Mucosa of descending colon (tissue), 3 donors: ENCODE measurements at places on chromosomes 7 and 10.

- no peak for DNase-seq
Observed at GRCh38 chr7:120053390-120053961, 219.5 kb upstream of the KCND2 start.

- DNase-seq, result no peak
Observed at GRCh38 chr10:110861930-110862649, 9.6 kb upstream of the PDCD4 start.

DNA sequence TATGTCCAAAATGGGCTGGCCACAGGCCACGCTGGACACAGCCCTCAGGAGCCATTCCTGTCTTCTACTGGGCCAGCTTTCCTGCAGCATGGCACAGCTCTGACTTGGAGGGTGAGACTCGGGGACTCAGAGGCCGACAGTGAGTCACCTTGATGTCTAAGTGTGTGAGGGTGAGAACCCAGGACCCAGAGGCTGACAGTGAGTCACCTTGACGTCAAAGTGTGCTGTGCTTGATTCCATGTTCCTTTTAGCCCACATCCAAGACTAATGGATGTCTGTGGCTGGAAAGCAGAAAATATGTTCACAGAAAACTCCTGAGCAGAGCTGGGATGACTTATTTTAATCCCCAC lies 6.0 kb upstream of the FAM170B start:
- DNase-seq, result no peak

- no peak for DNase-seq
Observed at GRCh38 chr7:50356945-50357268, 52.4 kb downstream of the IKZF1 start.

GRCh38 chr7:100611983-100612729 lies at the start of gene MOSPD3:
Gene MOSPD3 (plus strand): TSS chr7:100612540. CDS start chr7:100612792, 252 bp downstream.
- peak; percentile 99 for DNase-seq

DNA sequence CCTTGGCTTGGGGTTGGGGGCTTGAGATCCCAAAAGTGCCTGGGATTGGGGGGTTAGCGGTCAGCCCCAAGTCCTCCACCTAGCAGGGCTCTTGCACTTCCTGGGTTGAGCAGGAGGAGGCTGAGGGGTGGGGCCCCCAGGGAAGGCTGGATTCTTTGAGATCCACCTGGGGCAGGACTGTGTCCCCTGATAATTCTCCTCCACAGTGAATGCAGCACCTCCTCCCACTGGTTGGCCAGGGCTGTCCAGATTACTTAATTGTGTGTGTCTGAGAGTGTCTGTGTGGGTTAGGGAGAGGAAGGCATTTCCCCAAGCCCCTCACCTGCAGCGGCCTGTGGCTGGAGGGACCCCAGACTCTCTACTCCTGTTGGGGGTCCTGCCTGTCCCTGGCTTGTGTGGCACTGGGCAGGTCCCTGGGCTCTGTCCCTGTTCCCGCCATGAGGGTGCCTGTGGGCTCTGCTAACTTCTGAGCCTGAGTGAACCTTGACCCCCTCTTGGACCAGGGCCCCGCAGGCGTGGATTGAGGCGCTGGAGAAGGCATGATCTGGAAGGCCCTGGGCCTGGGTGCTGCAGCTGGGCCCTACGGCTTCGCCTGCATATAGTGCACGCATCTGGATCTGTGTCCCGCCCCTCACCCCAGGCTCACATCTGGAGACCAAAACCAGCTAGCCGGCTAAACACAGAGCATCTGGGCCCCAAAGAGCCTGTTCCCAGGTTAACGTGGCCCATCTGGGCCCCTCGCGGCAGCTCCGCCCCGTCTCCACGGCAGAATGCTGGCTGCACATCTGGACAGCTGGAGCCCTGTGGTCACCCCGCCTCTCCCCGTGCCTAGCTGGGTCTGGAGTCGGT lies 10.4 kb downstream of the TMEM270 start:
- peak; percentile 52 for DNase-seq

DNA sequence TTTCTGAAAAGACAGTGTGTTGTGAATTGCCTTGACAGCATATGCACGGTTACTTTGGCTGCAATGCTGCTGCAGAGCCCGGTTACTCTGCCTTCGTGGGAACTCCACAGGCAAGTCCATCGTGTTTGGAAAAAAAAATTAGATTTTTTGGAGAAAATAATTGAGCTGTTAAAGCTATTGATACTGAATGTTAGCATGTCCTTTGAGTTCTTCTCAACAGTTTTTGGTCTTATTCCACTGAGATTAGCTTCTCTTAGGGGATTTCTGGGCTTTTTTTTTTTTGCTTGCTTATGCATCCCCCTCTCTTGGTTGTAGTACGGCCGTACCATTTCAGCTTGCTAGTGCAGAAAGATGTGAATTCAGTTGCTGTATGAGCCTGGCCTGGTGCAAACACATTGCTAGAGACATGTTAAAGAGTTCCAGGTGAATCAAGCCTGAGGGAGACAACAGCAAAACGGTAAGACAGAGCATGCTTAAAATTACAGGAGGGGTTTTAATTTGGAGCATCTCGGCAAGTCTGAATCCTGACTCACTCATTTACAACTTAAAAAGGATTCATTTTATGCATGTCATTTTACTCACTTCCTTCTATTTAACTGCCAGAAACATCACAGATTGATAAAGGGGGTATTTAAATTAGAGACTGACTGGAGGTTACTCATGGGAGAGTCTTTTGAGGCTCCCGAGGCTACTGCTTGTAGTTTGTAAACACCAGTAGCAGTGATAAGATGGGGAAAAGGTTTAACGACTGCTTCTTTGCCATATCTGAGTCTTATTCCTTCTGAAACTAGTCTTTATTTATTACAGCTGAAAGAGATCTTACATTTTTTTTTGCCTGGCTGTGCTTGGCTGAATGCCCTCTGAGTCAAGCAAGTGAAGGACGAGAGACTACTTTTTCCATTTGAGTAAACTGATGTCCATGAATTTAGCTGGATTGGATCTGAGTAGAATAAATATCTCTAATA lies 113.7 kb downstream of the CDK14 start:
- no peak for DNase-seq

DNA sequence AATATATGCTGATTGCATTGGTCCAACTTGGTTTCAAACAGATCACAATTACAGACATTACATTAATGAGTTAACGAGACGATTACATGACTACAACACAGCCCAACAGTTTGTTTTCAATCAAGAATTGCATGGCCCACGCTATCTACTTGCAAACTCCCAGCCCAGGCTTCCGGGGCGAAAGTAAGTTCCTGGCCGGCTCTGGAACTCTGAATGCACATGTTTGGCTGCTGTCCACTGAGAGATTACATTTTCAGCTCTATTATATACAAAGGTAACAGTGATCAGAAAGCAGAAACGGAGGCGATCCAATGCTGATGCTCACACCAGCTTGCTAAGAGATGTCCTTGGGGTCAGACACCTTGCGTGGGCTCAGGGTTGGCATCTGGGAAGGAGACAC lies 206.3 kb downstream of the FANK1 start:
- no peak for DNase-seq

GRCh38 chr10:124099604-124100003 lies 6.2 kb upstream of the CHST15 start:
- DNase-seq, result no peak

DNA sequence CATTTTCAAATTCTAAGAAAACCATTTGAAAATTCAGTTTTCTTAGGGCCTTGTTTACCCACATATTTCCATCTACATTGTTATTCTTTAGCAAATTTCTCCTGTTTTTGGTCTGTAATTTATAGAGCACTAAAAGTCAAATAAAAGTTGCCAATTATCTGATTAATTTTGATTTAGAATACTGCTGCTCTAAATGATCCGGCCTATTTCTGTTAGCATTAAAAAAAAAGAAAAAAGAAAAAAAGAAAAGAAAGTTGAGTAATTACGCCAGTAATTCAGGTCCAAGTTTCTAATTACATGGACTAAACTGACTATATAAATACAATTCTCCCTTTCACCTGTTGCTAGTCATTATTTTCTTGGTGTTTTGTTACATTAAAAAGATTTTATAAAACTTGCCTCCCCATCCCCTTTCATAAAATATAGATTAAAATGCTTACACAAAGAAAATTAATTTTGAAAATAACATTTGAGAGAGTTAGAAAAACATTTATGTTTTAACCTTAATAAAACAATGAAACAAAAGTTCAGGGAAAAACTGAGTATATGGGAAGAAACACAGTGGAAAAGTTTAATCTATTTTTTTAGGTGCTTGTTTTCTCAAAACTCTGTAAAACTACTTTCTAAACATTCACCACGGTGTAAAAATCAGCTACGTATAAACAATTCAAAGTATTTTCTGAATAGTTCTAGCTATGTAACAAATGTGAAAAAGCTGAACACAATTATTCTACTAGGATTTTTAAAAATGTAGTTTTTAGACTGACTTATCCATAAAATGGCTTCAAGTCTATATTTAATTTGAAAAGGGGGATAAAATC lies 6.8 kb upstream of the COMMD3 start:
- no peak for DNase-seq

GRCh38 chr10:110170142-110170971 lies 37.0 kb upstream of the MXI1 start:
- DNase-seq, result no peak

DNA sequence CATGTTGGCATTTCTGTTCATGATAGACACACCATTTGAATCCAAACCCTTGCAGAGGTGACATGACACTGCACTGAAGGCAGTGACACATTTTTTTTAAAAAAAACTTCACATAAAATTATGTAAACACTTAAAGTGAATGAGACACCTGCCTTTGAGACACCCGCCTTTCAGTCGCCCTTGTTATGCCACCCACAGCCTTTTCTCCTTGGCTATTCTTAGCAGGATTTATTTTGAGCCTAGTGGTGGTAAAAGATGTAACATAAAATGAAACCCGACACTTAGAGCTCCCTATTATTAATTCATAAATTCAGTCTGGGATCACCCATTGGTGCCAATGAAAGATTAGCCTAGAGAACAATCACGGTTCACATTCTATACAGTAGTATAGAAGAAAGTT lies 161.3 kb downstream of the DYNC1I1 start:
- DNase-seq, result no peak

- DNase-seq, result peak; percentile 64
Observed at GRCh38 chr7:63925262-63925625, 73.4 kb upstream of the ZNF722 start.

GRCh38 chr10:103021900-103022293 lies 103.8 kb downstream of the CNNM2 start:
- no peak for DNase-seq

- no peak for DNase-seq
Observed at GRCh38 chr7:28140979-28141378, 39.6 kb downstream of the JAZF1 start.

DNA sequence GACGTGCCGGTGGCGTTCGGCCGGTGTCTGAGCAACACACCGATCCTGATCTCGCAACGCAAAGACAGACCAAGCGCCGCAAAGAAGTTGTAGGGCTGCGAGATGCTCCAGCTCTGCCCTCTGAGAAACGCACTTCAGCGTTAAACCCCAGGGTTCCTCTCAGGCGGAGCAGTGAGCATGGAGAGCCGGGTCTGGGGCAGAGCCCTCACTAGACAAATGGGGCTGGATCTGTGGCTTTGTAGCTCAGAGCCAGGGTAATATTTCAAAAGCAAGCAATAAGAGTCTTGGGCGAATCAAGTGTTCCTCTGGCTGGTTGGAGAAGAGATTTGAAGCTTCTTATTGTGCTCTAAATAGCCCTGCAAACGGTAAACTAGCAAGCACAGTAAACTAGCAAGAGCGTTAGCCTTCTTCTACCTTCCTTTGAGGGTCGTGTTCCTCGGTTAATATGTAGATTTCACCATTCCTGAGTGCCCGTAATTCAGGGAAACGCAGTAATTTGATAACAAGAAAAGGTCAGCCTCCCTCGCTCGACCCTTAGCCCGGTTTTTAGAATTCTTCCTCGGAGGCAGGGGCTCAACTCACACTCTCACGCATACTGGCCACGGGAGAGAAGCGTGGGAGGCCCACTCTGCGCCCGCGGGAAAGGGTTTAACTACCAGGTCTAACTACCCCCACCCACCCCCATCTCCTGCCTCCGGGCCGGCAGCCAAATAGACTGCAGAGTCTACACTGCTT lies 6.7 kb downstream of the SKAP2 start:
- peak; percentile 69 for DNase-seq

- peak; percentile 42 for DNase-seq
Observed at GRCh38 chr10:97765201-97765600, 6.6 kb downstream of the SFRP5 start.

GRCh38 chr7:135862586-135863340 lies 114.2 kb upstream of the FAM180A start:
- DNase-seq, result no peak

DNA sequence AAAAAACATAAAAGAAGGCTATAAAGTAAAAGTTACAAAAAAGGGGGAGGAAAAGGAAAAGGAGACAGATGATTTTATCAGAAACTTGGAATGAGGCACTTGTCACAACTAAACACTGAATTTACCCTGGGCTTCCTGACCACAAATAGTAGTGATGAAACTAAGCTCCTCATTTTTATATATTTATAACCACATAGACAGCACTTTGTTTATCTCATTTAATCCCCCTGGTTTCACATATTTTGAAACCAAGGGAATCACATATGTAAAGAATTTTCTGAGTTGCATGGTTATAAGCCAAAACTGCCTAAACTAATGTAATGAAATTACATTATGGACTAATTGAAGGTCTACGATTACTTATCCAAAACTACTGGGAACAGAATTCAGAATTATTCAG lies 39.6 kb upstream of the MET start:
- no peak for DNase-seq

DNA sequence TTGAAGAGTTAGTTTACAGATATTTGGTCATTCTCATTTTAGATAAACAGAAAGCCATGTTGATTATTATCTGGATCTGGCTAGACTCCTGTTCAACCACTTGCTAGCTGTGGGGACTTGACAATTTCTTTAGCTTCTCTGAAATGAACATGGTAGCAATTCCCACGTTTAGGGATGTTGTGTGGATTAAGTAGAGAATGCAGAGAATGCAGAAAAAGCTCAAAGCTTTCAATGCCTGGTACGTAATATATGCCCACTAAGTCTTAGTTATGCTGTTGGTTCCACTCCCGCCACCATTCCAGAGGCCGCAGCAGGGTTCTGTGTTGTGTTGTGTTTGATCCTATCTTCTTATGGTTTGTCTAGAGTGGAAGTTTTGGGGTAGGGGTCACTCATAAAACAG lies 39.2 kb upstream of the RPA3 start:
- DNase-seq, result no peak

GRCh38 chr7:144827621-144828020 lies 8.2 kb downstream of the TPK1 start:
- no peak for DNase-seq

DNA sequence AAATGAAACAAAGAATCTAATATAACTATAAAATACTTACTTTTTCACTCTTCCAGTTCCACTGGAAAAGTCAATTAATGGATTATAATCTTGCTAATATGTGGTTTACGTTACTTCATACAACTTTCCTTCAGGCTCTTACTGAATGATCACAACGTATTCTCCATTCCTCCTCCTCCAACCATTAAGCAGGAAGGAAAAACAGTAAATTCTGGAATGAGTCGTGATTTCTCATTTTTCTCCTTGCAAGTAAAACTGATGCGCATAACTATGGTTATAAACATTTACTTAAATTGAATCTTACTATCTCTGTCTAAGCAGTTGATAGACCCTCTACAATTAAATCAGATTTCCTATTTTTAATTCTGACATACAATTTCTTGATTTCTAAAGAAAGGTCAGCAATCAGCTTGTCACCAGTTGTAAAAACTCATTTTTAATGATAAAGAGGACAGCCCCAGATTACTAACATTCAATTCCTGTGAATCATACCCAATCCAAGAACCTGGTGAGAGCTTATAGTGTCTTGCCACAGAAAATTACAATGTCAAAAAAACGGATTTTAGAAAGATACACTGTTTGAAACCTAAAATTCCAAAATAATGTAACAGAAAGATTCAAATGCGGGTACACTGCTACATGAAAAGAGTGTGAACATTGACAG lies 64.3 kb downstream of the EZH2 start:
- DNase-seq, result no peak
